ENCODE measurements at places on chromosomes 12 and 14. TPM values are rescaled to one million over a fixed set of nuclear protein-coding genes. Genes with fewer than 3 reads are reported as not detected.

The STYK1 gene
- 2.0 TPM for total RNA-seq

The ADCY6 gene
- total RNA-seq, result 48.9 TPM

The SLC7A8 gene
- 1.4 TPM for total RNA-seq

The RNASE1 gene
- total RNA-seq, result 0.96 TPM

The PNP gene
- total RNA-seq, result 164 TPM

The GLIPR1L1 gene
- total RNA-seq, result not detected

Measured in regular cardiac myocyte (primary cell).